ENCODE measurements at places on chromosomes 6 and 20.

- DNase-seq: peak; percentile 54
Measured at GRCh38 chr20:1427457-1428054, 34.7 kb upstream of the FKBP1A start.

DNA sequence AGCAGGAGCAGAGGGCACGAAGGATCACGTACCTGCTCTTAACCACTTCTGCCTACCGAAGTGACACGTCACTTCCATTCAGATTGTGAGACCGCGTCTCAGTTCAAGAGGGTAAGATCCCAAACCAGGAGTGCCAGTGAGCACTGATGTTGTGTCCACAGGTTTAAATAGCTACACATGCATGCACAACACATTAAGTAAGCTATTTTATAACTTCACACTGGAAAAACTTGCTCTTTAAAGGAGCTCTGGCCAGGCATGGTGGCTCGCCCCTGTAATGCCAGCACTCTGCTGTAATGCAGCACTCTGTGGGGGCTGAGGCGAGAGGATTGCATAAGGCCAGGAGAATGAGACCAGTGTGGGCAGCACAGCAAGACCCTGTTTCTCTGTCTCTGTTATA, 21.1 kb downstream of the ABHD12 start:
- DNase-seq: no peak

DNA sequence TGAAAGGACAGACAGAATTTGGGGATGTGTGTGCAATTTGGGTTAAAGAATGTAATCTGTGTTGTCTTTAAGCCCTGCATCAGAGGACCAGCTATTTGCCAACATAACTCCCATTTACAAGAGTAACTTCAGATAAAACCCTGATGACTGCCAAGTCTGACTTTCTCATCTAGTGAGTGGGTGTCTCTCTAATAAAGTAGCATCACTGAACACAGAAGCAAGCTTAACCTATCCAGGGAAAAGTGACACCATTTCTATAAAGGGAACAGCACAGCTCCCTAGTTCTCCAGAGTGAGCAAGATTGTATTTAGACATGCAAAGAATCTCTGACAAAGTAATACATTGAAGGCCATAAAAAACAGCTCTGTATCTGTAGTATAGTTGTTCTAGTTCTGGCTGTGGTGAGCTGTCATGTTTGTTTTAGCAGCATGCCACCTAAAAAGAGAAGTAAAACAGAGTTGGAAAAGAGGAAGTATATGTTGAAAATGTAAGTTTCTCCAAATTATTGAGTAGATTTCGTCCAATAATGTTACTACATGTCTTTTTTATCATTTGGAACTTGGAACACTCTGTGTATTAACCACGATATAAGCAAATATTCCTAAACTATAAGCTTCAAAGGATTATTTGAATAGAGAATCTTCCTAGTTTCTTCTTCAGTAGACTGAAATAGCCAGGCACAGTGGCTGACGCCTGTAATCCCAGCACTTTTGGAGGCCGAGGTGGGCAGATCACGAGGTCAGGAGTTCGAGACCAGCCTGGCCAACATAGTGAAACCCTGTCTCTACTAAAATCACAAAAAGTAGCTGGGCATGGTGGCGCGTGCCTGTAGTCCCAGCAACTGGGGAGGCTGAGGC, 8.8 kb upstream of the PIM1 start:
- DNase-seq: no peak

DNA sequence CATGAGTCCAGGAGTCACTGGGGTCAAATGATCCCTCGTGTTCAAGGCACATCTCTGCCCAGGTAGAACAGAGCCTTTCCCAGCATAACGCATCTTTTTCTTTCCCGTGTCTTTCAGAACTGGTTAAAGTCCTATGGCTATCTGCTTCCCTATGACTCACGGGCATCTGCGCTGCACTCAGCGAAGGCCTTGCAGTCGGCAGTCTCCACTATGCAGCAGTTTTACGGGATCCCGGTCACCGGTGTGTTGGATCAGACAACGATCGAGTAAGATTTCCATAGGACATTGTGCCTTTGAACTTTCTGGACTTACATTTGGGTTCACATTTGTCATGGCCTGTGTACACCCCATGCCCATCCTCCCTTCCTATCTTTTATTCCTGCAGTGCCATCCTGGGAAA, 20.2 kb downstream of the MMP24 start:
- DNase-seq: no peak

DNA sequence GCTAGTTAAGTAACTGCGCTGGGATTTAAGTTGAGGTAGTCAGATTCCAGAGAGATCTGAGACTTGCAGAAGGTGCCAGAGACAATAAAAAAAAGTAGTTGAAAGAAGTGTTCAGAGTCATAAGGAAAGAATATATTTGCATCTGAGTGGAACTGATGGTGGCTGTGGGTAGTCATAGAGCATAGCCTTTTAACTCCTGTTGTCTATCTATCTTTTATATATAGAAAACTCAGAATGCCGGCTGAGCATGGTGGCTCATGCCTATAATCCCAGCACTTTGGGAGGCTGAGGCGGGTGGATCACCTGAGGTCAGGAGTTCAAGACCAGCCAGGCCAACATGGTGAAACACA, 62.0 kb downstream of the CARMIL1 start:
- no peak for DNase-seq

- no peak for DNase-seq
Measured at GRCh38 chr6:139547122-139547776, 172.8 kb upstream of the CITED2 start.

- DNase-seq: no peak
Measured at GRCh38 chr6:134258849-134259306, 59.0 kb downstream of the SGK1 start.

DNA sequence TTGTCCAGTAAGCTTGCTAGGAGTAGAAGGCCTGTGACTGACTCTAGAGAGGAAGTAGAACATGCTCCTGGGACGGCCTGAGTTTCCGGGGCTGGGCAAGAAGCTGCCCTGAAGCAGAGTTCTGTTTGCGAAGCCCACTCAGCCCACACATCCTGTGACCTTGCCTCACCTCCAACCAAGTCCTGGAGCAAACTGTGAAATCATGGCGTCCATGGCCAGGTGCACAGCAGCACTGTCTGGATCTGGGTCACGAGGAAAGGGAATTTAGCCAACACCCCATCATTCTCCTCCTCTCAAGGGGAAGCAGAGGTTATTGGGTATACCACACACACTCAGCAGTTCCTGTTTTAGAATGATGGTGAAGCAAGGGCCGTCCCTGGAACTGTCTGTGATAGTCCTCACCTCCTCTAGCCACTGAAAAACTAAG, 87.5 kb downstream of the CRYBG1 start:
- DNase-seq: no peak

GRCh38 chr20:3547906-3548305, 77.1 kb downstream of the ATRN start:
- no peak for DNase-seq

- no peak for DNase-seq
Measured at GRCh38 chr20:37417617-37418467, 71.9 kb downstream of the SRC start.

- DNase-seq: no peak
Measured at GRCh38 chr6:122388945-122389344, 10.5 kb upstream of the HSF2 start.

DNA sequence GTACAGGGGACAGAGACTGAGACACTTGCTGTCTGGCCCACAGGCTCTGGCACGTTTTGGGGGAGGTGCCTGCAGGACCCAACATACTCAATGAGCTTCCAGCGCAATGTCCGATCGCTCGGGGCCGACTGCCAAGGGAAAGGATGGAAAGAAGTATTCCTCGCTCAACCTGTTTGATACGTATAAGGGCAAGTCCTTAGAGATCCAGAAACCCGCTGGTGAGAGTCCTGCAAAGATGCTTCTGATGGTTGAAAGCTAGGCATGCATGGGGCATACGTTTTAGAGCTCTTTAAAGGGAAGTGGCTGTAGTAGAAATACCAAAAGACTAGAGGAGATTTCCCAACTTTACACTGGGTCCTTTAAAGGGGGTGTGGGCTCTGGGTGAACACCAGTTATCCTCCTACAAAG, 2.2 kb downstream of the PRRC2A start:
- no peak for DNase-seq

DNA sequence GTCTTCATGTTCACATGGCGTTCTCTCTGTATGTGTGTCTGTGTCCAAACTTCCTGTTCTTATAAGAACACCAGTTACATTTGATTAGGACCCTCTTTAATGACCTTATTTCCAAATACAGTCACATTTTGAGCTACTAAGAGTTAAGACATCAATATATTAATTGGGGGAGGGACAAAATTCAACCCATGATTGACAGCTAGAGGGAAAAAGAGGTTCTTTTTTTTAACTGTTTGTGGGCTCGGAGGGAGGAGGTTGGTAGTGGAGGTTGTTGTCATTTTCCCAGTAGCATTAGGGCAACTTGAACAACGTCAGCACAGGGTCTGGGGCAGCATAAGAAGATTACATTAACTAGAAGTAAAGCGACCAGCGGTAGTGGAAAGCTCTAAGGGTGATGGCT, 2.3 kb upstream of the GMDS start:
- DNase-seq: no peak

GRCh38 chr20:51306081-51306480, 236.4 kb downstream of the NFATC2 start:
- DNase-seq: no peak

DNA sequence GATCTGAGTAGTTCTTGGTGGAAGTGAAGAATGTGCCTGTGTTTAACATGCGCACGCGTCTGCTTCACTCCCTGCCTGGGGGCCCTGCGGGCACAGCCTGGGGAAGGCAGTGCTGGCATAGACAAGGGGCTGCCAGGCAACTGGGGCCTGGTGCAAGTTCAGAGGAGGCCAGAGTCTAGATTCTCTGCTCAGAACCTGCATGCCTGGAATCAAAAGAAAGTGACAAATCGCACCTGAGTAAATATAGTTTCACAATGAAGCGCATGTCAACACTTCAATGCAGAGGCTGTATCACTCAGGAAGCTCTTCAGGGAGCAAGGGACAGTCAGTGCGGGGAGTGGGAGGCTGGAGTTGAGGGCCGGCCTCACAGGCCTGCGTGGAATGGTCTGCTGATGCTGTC, 24.2 kb upstream of the PPP1R14C start:
- DNase-seq: no peak

DNA sequence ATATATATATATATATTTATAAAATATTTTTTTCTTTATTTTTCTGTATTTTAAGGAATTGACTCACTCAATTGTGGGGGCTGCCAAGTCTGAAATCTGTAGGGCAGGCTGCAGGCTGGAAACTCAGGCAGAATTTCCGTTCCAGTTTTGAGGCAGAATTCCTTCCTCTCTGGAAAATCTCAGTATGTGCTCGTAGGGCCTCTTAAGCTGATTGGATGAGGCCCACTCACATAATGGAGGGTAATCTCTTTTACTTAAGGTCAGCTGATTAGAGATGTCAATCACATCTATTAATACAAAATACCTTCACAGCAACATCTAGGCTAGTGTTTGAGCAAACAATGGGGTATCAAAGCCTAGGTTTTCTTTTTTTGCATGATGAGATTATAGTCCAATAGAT, 244.7 kb upstream of the RNF24 start:
- no peak for DNase-seq

DNA sequence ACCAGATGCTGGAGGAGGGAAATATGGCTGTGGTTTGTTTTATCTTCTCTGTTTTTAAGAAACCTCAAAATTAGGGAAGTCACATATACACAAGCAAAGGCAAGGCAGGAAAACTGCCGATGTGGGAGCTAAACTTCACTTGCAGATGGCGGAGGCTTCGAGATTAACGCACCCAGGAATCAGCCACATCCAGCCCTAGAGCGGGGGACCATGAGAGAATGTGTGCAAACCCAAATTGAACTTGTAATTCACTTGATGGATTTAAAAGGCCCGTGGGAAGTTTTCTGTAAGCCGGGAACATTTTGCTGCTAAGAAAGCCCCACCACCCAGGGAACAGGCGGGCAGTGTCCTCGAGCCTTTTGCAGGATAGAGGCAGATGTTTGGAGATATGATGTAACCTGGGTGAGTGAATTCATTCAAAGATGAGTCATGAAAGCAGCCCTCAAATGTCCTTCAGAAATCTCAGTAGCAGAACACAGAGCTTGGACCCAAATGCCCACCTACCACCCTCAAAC, 39.9 kb downstream of the PREX1 start:
- DNase-seq: no peak

GRCh38 chr6:83917001-83917400, 57.5 kb downstream of the CYB5R4 start:
- DNase-seq: no peak

DNA sequence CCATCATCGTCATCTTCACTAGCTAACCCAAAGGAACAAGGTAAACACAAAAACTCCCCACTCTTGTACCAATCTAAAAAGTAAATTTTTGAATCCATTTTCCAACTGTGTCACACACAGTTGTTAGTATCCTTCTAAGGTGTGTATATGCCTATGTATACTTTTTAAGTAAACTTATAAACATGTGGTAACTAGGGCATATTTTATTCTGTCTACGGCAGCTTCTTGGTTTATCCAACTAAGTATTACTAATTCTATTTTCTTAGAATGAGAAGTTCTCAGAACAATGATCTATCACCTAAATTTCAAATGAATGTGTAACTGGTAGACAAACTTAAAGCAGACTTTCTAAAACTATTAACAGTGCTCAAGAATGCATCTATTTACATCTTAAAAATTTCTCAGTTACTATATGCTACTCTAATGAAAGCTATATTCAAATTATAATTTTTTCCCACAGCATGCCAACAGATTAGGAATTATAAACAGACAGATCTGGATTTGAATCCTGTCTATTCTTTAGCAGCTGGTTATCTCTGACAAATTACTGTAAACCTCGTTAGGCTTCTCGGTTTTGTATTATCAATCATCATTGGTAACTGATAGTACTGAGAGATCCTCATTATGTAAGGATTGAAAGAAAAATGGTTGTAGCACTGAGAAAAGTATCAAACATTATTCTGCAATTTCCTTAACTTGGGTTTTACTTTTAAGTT, 1.8 kb upstream of the PLN start:
- DNase-seq: no peak

GRCh38 chr20:1490643-1491195, 501 bp downstream of the SIRPB2 start:
- DNase-seq: no peak

DNA sequence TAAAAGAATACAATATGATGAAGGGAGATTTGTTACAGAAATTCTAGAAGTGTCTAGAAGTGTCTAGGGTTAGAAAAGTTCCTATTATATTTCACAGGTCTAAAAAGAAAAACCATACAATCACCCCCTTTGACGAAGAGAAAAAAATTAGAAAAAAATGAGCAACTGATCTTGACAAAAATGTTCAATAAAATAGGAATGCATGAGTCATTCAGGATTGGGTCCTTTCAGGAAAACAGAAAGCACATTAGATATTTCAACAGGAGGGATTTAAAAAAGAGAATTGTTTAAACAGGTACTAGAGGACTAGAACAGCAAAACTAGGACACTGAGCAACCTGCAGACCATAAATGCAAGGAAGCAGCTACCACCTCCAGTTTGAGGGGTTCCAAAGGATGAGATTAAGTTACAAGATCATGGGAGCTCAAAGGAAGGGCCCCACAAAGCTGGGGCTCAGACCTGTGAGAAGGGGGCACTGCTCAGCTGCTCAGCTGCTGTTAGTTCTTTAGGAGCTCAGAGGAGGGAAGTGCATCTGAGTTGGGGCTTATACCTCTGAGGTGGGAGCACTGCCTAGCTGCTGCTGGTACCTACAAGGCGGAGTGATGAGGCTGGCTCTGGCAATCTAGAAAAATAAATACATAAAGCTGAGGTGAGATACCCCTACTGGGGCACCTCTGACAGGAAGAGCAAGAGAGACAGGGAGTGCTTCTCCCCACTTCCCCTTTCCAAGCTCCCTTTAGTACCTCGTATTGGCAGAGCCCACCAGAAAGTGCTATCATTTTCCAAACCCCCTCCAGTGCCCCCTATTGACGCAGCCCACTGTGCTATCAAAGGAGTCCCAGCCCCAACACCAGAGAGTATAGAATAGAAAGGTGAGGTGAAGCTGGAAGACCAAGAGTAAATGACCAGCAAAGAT, 27.1 kb upstream of the BEND6 start:
- no peak for DNase-seq

GRCh38 chr20:21286775-21287174, 16.4 kb upstream of the XRN2 start:
- no peak for DNase-seq
